ENCODE measurements at places on chromosomes 4 and X. TPM values are rescaled to one million over a fixed set of nuclear protein-coding genes. Genes with fewer than 3 reads are reported as not detected.

SPON2 gene
- 55.5 TPM for total RNA-seq

CACNA1F gene
- total RNA-seq, result not detected

SPATA18 gene
- total RNA-seq, result 23.2 TPM

FHDC1 gene
- 0.30 TPM for total RNA-seq

NUDT11 gene
- total RNA-seq, result 10.7 TPM

RADX gene
- total RNA-seq, result 7.6 TPM

FAT1 gene
- total RNA-seq, result 202 TPM

PPEF2 gene
- not detected for total RNA-seq

All from smooth muscle cell of the umbilical artery (primary cell).